ENCODE measurements at places on chromosomes 3 and 15. TPM values are rescaled to one million over a fixed set of nuclear protein-coding genes. Genes with fewer than 3 reads are reported as not detected.

Gene XYLB
- total RNA-seq = 1.7 TPM

Gene DUOXA2
- not detected for total RNA-seq

GRCh38 chr15:31405200-31405920, 78.7 kb downstream of the KLF13 start:
- peak; percentile 44 for DNase-seq

GRCh38 chr15:37967788-37968187, 33.3 kb downstream of the TMCO5A start:
- DNase-seq = no peak

GRCh38 chr3:161066930-161067329, 38.2 kb downstream of the B3GALNT1 start:
- no peak for DNase-seq

GRCh38 chr15:87628311-87628710, 628.2 kb downstream of the NTRK3 start:
- no peak for DNase-seq

DNA sequence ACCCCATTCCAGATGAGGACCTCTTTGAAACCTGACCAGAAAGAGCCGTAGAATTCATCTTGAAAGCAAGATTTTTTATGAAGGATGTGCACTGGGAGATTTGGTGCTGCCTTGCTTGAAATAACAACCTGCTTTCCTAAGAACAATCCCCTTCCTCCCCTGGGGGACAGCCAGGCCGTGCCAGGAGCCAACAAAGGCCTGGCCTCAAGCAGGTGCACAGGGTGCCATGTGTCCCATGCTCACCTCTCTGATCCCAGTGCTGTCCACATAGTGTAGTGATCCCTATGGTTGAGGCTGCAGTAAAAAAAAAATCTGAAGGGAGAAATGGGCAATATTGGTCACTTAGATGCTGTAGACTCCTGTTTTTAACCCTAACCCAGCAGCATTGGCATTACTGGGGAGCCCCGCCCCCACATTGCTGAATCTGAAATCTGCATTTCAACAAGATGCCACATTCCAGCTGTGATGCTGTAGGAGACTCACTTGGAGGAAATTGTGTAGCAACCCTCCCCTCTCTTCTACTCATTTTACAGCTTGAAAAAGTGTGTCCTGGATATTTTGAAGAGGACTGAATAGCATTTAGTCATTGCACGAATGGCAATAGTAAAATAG, 171.2 kb downstream of the APBA2 start:
- DNase-seq = no peak

DNA sequence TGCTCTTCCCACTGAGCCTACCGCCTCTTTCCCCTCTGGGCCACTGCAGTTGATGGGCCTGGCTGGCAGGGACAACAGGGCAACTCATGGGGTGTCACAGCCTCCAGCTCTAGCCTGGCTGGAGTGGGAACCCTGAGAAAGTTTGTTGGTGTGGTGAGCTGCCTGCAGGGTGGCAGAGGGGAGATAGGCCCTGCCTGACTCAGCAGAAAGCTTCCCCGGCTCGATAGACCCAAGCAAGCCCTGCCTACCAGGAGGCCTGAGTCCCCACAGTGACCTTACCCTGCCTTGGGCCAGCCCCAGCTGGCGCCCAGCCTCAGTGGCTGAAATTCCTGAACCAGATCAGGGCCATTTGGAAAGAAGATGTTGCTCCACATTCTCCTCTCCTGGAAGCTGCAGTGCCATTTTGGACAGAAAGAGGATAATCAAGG, 29.4 kb downstream of the ABTB1 start:
- DNase-seq = no peak
